ENCODE measurements at places on chromosomes 7 and 10.

DNA sequence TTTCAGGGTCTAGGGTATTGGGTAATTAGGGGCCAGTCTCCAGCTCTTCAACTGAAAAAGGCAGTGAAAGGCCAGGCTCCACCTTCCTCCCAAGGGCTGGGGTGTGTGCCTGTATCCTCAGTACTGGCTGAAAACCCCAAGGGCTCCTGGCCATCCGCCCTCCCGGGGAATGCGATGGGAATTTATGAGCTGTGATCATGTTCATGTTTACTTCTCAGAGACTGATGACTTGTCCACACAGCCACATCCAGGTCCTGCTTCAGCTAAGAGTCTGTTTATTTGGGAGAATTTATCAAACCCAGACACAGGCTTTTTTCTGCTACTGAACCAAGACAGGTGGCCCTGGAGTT is 91.7 kb downstream of the CCDC3 start:
- no peak for DNase-seq

DNA sequence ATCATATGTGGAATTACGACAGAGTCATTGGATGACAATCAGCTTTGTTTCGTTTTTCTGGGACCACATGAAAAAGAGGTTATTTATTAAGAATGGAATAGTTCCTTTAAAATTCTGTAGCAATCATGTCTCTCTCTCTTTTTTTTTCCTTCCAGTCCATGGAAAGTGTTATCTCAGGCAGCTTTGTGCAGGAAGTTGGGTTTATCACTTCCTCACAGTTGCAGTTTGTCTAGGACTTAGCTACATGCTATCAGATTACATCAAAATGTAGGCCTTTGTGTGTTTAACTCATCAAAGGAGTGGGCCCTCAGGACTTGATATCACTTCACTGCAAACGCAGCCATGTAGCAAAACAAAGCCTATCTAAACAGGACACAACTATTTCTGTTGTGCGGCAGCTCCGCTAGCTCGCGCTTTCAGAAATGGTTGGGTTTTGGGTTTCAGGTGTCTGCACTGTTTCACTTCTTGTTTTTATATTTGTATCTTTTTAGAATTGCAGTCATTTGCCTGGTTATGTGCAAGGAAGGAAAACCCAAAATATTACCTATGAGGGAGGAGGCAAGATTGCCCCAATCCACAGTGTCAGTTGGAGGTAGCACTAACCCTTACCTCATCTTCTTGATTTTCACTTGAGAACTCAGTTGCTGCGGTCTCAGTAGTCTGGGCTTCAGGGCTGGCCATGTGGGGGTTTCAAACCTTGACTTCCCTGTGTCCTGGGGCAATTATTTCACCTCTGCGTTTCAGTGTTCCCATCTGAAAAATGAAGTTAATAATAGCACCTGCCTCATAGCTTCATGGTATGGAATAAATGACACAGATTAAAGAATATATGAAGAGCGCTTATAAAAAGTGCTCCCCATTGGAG is 66.7 kb downstream of the HHEX start:
- no peak for DNase-seq

GRCh38 chr7:135215698-135216097 is 4.4 kb upstream of the WDR91 start:
- no peak for DNase-seq

- DNase-seq, result no peak
Observed at GRCh38 chr10:33365301-33365700, 30.8 kb upstream of the NRP1 start.

GRCh38 chr10:126570621-126571602 is 99.6 kb downstream of the C10orf90 start:
- no peak for DNase-seq

GRCh38 chr10:42864575-42864974 is 82.0 kb downstream of the BMS1 start:
- DNase-seq, result no peak

GRCh38 chr10:118106426-118106825 is 59.7 kb upstream of the RAB11FIP2 start:
- DNase-seq, result no peak

DNA sequence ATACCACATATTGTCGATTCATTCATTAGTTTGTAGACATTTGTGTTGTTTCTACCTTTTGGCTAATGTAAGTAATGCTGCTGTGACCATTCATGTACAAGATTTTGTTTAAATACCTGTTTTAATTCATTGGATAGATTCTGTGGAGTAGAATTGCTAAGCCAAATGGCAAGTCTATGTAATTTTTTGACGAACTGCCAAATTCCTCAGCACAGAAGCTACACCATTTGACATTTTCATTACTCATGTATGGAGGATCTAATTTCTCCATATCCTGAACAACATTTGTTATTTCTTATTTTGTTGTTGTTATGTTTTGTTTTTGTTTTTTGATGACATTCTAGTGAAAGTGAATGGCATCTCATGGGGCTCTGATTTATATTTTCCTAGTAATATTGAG is 1351.3 kb upstream of the SORCS1 start:
- DNase-seq, result no peak
